ENCODE measurements at places on chromosomes 16 and 17.

GRCh38 chr16:30867747-30868146, 26.1 kb downstream of the BCL7C start:
- no peak for DNase-seq

- DNase-seq: no peak
Observed at GRCh38 chr17:34712481-34713195, 133.3 kb downstream of the TMEM132E start.

GRCh38 chr16:83345846-83346640, 461.7 kb upstream of the HSBP1 start:
- DNase-seq: no peak

- no peak for DNase-seq
Observed at GRCh38 chr16:4847774-4848587, 700 bp downstream of the UBN1 start.

- no peak for DNase-seq
Observed at GRCh38 chr17:13209081-13209480, 191.3 kb upstream of the ELAC2 start.

DNA sequence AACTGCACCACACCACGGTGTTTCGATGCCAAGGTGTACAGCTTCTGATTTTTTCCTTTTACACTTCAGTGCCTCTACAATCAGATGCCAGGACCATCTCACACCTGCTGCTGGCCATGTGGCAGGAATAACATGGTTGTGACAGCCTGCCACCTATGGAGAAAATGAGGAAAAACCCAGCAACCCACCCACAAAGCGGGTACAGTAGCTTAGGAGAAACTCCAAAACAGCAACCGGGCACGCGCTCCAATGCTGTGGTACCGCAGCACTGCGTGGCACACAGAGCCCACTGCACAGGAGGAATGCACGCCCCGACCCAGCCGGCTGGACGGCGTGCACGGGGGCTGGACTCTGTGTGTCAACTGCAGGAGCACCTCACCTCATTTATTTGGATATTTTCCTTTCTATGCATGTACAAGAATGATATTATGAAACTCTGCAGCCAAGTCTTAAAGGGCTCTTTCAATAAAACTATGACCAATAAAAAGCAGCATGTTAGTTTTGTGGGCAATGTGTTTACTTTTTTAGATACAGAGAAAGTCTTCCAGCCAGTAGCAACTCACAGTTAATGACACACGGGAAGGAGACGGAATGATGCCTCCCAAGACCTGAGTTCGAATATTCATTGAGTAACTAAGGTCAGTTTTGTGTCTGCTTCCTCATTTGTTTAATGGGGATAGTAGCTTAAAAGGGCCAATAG, 45.9 kb downstream of the MAP1LC3B start:
- DNase-seq: no peak

DNA sequence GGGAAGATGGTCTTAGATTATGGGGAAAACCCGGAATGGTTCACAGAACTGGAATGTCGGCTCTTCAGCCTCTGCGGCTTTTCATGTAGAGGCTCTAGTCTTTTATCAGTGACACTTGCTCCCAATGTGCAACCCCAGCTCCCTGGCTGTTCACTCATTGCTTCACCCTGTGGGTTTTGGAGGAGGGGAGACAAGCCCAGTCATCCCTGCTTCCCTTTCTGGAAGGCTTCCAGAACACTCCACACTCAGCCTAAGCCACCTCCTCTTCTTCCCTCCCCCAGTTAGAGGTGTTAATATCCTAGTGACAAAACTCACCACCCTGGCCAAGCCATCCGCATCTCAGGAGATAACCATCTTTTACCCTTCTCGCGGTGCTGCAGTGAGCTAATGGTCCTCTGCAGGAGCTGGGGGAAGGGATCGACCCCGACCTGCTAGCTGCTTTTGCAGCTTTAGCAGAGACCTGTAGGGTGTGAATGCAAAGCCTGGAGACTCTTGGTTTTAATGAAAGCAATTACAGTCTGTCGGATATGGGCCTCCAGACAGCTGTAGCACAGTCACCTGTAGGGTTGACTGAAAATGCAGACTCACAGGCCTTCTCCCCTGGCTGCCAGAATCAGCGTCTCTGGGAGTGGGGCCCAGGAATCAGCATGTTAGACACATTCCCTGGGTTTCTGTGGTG, 24.3 kb upstream of the LASP1NB start:
- DNase-seq: no peak

DNA sequence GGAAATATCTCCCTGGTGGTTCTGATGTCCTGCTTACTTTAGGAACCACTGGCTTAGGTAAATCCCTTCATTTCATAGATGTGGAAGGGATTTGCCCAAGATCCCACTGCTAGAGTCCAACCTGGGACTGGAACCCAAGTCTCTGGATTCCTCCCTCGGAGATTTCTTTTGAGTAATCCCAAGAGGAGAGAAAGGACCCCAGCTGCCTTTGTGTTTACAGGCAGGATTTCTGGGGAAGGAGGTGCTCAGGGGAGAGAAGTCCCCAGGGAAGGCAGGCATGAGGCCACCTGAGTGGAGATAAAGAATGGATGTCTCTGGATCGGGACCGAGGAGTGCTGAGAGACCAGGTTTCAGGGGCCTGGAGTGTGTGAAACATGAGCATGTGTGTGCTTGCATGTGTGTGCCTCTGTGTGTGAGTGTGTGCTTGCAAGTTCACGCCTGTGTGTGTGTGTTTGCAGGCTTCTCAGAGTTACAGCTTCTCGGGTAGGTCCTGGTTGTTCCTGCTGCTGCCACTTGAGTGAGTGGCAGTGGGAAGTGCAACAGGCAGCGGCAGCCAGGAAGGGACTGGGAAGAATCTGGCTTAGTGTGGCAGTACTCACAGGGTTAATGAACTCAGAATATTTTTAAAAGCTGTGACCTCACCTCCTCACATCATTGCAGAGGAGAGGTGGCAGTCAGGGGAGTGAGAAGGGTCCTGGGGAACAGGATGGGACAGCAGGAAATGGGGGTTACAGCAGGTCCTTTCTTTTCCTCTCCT, 2.2 kb downstream of the KCNH6 start:
- no peak for DNase-seq

- peak; percentile 95 for DNase-seq
Observed at GRCh38 chr16:85126705-85127378, 14.6 kb upstream of the CIBAR2 start.

GRCh38 chr16:71894229-71894920, 956 bp upstream of the IST1 start:
- DNase-seq: peak; percentile 66

- no peak for DNase-seq
Observed at GRCh38 chr17:82663381-82664275, 15.4 kb upstream of the WDR45B start.

DNA sequence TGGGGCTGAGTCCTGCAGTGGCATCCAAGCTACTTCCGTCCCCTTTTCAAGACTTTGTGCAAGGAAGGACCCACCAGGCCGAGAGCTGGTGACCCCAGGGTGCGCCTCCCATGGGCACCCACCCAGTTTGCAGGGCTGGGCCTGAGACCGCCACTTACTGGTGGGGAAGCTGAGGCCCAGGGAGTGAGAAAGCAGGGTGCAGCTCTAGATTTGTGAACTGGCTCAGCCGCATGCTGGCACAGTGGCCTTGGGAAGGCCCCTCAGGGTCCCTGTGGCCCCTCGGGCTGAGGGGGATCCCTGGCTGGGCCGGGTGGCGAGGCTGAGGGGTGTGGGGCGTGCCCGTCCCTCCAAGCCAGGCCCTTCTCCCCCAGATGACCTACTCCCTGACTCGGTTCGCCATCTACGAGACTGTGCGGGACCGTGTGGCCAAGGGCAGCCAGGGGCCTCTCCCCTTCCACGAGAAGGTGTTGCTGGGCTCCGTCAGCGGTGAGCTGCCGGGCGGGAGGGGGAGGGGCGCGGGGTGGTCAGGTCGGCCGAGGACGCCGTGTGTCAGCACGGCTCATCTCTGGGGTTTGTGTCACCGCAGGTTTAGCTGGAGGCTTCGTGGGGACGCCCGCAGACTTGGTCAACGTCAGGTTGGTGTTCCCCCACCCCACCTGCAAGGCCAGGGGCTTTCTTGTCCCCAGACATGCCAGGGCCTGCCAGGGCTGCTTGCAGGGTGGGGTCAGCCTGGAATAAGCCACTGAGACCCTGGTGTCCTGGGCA, 3.2 kb downstream of the SLC25A10 start:
- DNase-seq: no peak

GRCh38 chr17:19720631-19721426, 4.4 kb upstream of the SLC47A2 start:
- DNase-seq: peak; percentile 75

DNA sequence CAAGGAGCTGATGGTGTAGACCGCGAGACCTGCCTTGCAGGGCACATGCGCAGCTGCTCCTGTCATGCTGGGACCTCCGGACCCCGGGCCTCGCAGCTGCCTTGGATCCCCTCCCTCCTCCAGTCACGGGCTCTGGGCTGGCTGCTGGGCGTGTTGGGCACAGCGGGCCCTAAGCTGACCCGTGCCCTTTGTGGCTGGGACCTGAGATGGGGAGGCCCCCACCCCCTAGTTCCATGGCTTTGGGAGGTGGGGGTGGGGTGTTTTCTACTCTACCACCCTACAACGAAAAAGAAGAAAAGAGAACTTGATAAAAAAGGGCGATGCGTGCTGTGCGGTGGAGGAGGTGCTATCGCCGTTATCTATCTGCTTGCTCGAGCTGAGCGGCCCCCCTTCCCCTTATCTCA, 14.5 kb downstream of the ZFPM1 start:
- no peak for DNase-seq

DNA sequence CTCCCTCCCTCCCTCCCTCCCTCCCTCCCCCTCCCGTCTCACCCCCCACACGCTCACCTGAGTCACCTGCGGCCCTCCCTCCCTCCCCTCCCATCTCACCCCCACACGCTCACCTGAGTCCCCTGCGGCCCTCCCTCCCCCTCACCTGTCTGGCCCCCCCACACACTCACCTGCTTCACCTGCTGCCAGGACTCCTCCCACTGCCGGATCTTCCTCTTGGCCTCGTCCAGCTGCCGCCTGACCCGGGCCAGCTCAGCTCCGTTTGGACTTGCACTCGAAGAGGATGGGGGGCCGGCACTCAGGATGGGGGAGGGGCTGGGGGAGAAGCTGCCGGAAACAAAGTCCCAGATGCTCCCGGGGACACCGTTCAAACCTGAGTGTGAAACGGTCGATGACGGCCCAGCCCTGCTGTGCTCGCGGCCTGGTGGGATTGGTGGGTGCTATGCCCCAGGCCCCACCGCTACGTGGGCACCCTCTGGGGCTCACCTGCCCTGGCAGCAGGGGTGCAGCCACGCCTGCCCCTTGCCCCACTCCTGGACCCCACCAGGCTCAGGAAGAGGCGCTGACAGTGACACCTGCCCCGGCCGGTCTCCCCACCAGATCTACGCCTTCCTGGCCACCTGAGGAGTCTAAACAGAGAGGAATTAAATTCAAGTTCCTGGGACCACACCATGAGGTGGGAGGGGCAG, 15.9 kb downstream of the GNPTG start:
- DNase-seq: no peak
